ENCODE measurements at places on chromosomes 13 and 19.

GRCh38 chr13:63206461-63206860 is 1790.8 kb upstream of the PCDH20 start:
- DNase-seq, result no peak

DNA sequence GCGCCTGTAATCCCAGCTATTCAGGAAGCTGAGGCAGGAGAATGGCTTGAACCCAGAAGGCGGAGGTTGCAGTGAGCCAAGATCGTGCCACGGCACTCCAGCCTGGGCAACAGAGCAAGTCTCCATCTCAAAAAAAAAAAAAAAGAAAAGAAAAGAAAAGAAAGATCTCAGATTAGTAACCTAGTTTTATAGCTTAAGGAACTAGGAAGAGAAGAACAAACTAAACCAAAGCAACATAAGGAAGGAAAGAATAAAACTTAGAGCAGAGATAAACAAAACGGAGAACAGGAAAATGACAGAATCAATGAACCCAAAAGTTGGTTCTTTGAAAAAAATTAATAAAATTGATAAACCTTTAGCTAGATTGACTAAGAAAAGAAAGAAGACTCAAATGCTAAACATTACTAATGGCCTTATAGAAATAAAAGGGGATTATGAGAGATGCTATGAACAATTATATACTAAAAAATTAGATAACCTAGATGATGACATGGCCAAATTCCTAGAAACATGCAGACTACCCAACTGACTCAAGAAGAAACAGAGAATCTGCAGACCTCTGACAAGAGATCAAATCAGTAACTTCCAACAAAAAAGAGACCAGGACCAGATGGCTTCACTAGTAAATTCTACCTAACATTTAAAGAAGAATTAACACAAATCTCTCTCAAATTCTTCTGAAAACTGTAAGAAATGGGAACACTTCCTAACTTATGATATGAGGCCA is 68.2 kb downstream of the CDADC1 start:
- no peak for DNase-seq

GRCh38 chr13:96388598-96388997 is 298.7 kb downstream of the HS6ST3 start:
- no peak for DNase-seq

GRCh38 chr19:46659151-46660007 is 1.6 kb downstream of the DACT3 start:
- no peak for DNase-seq

DNA sequence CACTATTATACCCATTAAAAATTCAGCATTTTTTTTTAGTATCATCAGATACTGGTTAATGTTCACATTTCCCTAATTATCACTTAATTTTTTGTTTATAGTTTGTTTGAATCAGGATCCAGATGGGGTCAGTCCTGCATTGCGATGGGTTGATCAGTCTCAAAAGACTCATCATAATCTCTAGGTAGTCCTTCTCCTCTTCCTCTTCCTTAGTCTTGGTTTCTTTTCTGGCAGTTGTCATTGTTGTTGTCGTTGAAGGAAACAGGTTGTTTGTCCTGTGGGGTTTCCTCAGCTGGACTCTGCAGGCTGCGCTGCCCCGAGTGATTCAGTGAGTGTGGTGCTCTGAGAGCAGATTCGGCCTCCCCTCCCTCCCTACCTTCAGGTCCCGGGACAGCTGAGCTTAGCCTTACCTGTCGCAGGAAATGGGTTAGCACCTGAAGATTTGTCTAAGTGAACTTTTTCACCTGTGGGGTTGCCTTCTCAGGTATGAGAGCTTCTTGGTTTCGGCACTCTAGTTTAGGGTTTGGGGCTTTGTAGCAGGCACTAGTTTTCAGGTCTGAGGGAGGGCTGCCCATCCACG is 34.1 kb downstream of the NFIX start:
- DNase-seq, result no peak

DNA sequence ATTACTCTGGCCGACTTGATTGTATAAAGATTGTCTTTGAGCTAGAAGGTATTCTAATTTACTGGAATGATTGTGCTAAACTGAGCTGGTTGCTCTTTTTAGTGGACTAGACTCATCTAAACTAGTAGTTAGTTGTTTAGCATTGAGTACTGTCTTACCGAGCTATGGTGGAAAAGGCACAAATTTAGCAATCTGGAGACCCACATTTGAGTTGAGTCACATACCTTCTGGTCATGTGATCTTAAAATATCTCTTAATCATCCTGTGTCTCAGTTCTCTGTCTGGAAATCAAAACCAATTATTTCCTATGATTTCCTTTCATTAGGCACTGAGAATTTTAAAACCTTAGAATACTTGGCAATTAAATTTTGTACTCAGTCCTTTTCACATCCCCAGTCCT is 349.5 kb downstream of the IRS2 start:
- DNase-seq, result no peak

DNA sequence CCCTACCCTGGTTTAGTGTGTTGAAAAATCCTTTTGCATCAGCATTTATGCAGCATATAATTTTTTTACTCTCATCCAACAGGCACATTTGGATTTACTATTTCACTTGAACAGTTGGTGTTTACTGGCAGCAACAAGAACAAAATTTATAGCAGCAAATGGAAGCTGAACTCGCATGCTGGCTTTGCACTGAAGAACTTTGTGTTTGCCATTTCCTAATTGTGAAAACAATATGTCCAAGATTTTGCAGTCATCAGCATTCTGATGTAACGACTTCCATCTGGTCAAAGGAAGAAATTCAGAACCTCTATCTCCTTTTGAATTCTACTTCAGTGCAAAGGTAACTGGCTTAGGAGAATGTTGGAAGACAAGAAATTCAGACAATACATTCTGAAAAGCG is 131.0 kb downstream of the DLEU7 start:
- DNase-seq, result no peak
